NCI-H1105 (cell line): ENCODE measurements at places on chromosomes 7 and 10.

GRCh38 chr7:100583132-100584053 is 2.5 kb downstream of the LRCH4 start:
- no peak for DNase-seq

DNA sequence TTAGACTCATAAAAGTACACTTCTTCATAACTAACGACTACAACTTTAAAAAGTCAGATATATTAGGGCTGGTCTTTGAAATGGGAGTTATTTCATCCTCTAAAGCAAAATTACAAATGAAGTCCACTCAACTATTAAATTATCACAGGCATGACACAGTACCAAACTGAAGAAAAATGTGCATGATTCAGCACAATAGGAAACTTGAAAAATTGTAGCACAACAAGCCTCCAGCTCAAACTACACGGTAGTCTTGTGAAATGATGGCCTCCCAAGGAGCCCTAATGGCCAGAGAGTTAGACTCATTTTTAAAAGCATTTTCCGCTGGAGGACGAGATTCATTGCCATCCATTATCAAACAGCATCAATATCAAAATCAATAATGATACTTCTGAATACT is 76.4 kb downstream of the MAGI2 start:
- no peak for DNase-seq

GRCh38 chr7:5213286-5213645 is 23.2 kb downstream of the WIPI2 start:
- DNase-seq: no peak

- DNase-seq: no peak
Observed at GRCh38 chr10:24215603-24216002, 6.7 kb downstream of the KIAA1217 start.

DNA sequence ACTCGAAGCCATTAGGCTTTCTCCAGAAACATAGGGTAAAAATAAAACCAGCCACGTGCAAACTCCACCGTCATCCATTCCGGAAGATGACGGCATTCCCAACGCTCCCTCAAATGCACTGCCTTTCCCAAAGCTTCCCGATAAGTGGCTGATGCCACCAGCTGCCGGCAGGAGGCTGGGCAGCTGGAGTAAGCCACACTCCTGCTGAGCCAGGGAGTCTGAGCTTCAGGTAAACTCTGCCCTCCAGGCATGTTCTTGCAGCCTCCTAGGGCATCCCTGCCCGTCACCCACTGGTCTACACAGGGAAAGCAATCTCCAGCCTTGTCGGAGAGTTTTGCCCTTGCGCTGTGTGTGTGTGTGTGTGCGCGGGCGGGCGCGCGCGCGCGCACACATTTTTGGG is 40.5 kb upstream of the TMEM273 start:
- no peak for DNase-seq
